ENCODE measurements at places on chromosomes 1 and 21.
A peak's percentile ranks its signal among the peaks of the same experiment; 100 is the strongest.

DNA sequence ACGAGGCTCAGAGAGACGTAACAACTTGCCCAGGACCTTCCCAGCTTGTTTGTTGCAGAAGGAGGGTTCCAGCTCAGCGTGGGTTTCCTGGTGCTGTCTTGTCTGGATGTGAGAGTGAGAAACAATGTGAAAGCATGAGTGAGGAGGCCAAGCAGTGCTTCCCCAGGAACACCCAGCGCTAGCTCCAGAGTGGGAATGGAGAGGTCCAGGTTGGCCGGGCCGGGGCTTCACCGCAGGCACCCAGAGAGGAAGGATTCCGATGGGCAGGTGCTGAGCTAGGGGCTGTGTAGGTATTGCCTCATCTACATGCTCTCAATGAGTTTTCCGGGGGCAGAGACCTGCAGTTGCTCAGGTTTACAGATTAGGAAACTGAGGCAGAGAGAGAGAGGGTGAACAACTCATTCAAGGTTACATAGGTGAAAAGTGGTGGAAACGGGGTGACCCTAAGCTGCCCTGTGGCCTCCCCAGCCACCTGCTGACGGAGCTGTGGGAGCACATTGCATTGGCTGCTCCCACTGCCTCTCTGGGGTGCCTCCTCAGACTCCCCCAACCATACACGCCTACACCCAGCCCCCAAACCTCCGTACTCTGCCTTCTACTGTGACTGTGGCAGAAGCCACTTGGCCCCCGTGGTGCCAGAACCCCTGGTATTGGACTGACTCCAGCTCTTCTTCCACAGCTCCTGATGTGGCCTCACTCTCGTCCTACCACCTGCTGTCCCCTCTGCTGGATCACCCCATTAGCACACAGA lies 51.2 kb downstream of the B3GALT5 start:
- DNase-seq = no peak

- DNase-seq = no peak
These were observed 5.2 kb downstream of the ZDHHC18 start for GRCh38 chr1:26831546-26832248.

GRCh38 chr1:4175566-4176405 lies 275.7 kb upstream of the C1orf174 start:
- peak; percentile 14 for DNase-seq

DNA sequence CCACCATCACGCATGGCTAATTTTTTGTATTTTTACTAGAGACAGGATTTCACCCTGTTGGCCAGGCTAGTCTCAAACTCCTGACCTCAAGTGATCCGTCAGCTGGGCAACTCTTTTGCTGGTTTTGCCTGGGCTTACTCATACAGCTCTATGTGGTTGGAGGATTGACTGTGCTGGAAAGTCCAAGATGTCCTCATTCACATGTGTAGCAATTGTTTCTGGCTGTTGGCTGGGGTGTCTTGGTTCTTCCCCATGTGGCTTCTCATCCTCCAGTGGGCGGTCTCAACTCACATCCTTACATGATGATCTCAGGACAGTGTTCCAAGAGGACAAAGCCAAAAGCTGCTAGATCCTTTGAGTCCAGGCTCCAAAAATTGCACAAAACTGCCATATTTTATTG lies 53.3 kb downstream of the TEX35 start:
- DNase-seq = no peak

DNA sequence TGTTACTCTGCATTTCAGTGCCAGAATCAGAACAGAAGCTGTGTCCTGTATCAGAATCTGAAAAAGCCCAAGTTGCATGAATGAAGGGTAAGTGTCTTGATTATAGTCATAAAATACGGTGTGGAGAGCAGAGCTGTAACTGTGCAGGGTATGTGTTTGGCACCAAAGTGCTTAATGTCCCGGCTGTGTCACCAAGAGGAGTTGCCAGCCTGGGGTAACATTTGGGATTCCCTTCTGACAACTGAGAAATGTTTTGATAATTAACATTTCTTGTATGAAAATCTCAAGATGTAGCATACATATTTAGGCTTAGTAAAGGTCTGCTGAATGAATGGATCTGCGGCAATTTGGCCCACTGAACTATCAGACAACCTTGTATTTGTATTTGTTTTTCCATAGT lies 33.3 kb downstream of the AKNAD1 start:
- DNase-seq = no peak

DNA sequence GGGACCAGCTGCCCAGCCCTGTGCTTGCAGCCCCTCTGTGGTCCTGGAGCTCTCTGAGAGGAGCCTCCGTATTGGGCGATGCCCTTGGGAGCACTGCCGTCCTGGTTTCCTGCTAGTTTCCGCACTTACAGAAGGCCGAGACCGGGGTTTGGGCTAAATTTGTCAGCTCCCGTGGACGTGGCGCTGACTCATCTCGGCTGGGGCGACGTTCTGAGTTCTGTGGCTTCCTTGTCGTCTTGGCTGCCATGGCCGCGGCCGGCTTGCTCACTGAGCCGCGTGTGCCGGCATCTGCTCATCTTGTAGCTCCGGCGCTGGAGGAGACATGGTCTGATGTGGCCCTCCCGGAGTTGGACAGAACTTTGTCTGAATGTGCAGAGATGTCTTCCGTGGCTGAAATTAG lies 64.9 kb downstream of the PCNT start:
- no peak for DNase-seq

GRCh38 chr1:73366734-73367413 lies 831.1 kb downstream of the LRRIQ3 start:
- no peak for DNase-seq

DNA sequence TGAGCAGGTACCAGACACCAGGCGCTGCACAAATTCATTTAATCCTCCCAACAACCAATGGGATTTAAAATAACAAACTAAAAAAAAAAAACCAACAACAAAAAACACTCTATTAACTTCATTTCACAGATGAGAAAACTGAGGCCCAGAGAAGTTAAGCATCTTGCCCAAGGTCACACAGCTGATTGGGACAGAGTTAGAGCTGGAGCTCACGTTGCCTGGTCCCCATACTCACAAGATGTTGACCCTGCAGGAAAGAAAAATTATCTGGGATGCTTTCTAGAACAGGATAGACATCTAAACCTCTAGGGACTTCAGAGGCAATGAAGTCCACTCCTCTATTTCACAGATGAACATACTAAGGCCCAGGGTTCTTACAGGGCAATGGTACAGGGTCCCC lies 175.3 kb downstream of the PSMG1 start:
- DNase-seq = no peak

DNA sequence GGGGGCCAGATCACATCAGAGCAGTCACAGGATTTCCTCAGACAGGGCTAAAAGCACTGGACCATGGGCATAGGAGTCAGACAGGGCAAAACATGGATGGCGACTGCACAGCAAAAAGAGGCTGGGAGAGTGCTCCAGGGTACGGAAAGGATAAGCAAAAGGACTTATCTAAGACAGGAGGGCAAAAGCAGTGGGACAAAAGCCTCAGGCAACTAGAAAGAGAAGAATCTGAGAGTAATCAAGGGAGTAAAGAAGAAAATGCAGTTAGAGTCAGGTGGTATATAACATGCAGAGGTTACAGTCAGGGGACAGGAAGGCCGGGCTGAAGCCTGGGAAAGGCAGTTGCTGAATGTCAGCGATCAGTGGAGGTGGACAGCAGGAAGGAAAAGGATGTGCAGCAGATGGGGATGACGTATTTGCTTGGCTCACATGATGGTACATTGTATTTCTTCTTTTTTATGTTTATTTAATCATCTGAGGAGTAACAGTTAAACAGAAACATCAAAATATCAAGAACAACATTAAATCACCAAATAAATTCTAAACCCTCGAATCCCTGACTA lies 63.1 kb upstream of the CNN3 start:
- no peak for DNase-seq

DNA sequence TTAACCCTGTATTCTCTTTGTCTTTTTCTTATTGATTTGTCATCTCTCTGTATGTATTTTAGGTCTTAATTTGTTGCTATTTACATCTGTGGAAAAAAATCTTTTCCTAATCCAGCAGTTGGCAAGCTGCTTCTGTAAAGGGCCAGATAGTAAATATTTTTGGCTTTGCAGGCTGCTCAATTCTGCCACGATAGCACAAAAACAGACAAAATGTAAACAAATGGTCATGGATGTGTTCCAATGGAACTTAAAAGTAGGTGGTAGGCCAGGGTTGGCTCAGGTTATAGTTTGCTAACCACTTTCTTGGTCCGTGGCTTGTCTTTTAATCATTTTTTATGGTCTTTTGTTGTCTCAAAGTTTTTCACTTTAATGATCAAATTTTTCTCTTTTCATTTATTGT lies 371.8 kb downstream of the HHAT start:
- DNase-seq = no peak

DNA sequence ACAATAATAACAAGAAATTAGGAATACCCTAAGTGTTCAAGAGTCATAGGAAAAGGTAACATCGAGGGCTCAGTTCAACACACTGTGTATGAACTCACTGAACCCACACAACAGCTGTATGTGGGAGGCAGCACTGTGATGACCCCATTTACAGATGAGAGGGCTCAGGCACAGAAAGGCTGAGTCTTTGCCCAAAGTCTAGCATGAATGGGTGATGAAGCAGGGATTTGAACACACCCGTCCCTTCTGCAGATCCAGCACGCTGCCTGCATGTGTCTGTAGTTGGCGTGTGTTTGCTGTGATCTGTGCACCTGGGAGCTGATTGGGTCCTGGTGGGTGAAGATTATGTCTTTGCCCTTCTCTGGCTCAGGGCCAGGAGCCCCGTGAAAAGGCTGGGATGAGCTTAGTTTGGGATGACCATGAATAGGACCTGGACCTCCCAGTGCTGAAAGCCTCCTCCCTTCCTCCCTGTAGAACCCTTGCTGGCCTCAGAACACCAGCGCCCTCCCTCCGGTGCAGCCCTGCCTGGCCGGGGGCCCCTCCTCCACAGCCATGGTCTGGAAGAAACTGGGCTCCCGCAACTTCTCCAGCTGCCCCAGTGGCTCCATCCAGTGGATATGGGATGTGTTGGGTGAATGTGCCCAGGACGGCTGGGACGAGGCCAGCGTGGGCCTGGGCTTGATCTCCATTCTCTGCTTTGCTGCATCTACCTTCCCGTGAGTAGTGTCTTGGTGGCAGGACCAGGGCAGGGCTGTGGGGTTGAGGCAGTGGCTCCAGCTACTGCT lies 5.2 kb downstream of the SLC66A1 start:
- DNase-seq = no peak

GRCh38 chr1:48530727-48531351 lies 58.8 kb upstream of the SPATA6 start:
- no peak for DNase-seq

DNA sequence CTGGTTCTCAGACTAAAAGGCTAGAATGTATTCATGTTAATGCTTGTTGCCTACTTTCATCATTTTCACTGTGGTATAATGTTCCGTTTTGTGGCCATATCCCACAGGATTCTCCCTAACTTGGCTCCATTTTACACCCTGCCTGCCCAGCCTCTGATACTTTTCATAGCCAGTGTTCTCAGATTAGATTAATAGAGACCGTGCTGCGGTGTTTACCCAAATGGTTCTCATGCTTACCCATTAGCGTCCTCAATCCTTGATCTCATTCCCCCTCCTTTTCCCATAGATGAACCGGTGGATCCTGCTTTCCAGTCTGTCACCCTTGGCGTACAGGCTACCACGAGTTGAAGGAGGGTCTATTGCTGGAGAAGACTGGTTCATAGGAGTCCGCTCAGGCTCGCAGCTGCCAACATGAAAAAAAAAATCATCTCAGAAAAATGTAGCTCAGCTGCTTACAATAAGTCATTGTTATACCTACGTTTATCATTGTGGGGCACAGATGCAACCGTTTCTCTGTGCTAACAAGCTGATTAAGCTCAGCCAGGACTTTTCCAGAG lies 78.7 kb downstream of the SETD4 start:
- no peak for DNase-seq

- no peak for DNase-seq
These were observed 272.5 kb downstream of the TM2D1 start for GRCh38 chr1:61452176-61453035.

DNA sequence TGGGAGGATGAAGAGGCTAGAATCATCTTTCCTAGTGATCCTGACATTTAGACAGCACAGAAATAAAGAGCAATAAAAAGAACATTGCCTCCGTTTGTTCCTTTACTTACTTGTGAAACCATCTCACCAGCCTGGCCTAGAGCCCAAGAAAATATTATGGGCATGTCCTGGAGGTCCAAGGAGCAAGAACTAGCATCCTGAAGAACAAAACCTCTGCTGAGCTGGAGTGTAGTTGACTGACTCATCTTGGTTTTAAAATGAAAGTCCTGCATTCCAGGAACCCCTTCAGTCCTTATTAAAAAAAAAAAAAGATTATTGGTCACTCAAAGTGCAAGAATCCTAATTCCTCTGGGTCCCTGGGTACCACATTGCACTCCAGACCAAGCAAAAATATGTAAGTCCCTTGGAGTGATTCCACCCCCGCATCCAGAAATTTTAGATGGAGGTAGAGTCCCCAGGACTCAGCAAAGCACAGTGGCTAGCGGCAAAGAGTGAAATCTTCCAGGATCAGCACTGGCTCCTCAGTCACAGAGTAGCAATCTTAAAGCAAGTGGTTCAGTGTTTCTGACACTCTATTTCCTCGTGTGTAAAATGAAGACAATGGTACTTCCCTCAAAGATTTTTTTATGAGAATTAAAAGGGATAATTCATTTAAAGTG lies 7.0 kb downstream of the SMCP start:
- no peak for DNase-seq

- no peak for DNase-seq
These were observed 23.8 kb downstream of the TSEN15 start for GRCh38 chr1:184075055-184076029.

DNA sequence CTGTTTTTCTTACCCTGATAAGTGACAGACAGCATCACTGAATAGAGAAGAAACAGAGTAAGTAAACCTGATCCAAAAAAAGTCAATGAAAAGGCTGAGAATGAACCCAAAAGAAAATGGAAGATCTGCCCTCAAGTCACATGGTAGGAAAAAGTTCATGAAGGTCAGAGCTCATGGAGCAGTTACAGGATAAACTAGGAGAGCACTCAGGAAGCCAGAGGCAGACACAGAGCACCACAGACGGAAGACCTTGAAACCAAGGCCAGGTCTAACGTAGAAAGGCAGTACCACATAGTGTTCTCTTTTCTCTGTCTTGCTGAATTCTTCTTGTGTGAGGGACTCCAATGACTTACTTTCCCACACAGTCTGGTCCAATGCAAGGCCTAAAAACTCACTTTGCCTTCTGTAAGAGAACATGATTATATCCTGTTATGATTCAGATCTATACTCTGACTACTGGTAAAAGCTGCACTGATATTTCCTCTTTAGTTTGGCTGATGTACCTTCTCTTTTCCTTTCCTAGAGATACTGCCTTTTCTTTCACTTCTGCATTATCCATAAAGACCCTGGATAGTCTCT lies 40.8 kb downstream of the RTCA start:
- DNase-seq = no peak

- no peak for DNase-seq
These were observed 289.6 kb upstream of the ST6GALNAC5 start for GRCh38 chr1:76577525-76578185.

DNA sequence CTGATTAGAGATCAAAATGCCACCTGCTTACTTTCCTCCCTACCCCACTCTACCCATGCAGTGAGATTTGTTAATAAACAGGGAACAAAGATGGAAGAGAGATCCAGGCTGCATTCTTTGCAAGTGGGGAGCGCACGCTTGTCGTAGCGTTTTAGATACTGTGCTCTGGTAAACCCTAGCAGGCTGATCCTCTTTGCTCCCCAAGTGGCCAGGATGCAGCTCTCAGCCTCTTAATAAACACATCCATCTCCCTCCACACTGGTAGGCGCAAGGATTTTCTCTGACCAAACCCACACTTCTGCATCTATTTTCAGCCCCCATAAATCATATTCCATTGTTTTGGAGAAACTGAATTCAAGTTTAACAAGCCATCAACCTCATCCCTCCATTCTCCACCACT lies 2.9 kb downstream of the PGBD5 start:
- no peak for DNase-seq

GRCh38 chr21:44938772-44939531 lies 877 bp upstream of the SLX9 start:
- DNase-seq = peak; percentile 66

All from breast epithelium (tissue), 4 donors.